Activated T-helper 17 cell treated with anti-CD3 and anti-CD28 coated beads, Interleukin-2, amount 50 U/mL, for 72 hours (primary cell): ENCODE measurements at places on chromosomes 1 and 21. TPM values are rescaled to one million over a fixed set of nuclear protein-coding genes. Genes with fewer than 3 reads are reported as not detected.

Gene AMY1C
- not detected for total RNA-seq

Gene PIK3R3
- total RNA-seq, result 0.56 TPM

Gene ESRRG
- not detected for total RNA-seq

Gene APCS
- not detected for total RNA-seq

DNA sequence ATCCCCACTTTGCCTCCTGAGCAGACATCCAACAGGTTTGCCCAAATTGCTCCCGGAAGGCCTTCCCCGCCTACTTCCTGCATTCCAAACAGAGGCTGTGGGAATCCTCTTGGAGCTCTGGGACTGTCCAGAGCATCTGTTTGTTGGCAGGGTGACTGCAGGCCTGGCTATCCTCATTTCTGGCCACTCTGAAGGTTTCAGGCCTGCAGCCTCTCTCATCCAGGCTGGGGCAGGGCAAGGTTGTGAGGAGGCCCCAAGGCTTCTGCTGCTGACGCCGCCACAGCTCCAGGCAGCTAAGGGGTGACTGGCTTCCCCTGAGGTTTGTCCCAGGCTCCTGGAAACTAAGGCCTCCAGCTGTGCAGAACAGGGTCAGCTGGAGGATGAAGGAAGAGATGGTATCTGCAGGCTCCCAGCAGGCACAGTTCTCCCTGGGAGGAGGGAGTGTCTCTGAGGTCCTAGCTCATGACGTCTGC, 11.3 kb downstream of the CDK18 start:
- no peak for ATAC-seq

- no peak for ATAC-seq
Observed at GRCh38 chr1:222521299-222522104, 26.4 kb downstream of the HHIPL2 start.

DNA sequence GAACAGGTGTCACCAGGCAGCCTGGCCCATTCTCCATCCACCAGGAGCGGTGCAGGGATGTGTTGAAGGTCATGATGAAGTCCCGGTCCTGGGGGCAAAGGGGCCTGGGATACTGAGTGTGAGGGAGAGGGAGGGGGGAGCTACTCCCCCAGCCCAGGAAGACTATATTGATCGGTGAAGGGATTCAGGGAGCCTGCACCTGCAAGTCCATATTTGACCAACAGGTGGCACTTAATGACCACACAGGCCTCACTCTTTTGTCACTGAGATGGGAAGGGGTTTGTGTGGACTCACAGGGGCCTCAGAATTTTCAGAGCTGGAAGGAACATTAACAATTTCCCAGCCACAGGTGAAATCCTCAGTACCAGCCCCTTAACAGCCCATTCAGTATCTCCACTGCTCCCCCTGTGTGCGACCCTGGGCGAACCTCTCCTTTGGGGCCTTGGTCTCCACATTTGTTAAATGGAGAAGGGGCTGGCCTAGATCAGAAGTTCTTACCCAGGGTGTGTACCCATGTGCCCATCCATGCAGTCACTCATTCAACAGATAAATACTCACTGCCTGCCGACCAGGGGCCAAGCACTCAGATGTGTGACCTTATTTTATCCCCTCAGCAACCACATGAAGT, 55.6 kb downstream of the NKAIN1 start:
- no peak for ATAC-seq

GRCh38 chr21:44949779-44950198, 10.0 kb downstream of the SLX9 start:
- ATAC-seq, result peak; percentile 96

DNA sequence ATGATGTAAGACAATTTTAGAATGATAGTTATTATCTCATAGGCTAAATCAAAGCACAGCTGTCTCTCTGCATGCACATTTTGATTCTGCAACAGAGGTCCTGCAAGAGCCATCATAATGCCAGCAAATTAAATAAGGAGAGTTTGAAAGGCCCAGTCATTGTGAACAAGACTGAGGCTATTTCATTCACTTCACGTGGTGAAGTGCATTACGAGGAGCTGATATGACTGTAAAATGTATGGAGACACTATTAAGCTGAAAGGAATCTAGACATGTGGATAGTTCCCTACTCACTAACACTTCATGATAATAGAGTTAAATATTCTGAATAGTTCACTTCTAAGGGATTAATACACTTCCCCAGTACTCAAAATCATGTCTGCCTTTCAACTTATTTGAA, 299.0 kb downstream of the SMYD3 start:
- ATAC-seq, result no peak

GRCh38 chr1:228770779-228771223, 35.5 kb downstream of the RHOU start:
- ATAC-seq, result no peak

- ATAC-seq, result no peak
Observed at GRCh38 chr1:164719676-164720439, 160.9 kb downstream of the PBX1 start.

DNA sequence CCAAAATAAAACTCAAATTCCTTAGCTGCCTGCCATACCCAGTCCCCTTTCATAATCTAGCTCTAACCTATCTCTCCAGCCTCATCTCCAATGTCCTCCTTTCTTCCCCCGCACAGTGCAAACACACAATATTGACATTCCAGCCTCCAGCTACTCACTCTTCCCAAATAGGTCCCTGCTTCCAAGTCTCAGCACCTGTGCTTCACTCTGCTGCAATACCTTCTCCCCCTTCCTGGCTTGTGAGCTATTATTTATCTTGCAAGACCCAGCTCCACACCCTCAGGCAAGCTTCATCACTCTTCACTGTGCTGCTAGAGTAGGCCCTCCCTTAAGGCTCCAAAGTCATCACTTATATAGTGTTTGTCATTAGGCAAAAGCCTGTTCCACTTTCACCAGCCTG, 9.7 kb downstream of the PLPP3 start:
- ATAC-seq, result no peak

- ATAC-seq, result no peak
Observed at GRCh38 chr1:72777918-72778317, 495.6 kb upstream of the NEGR1 start.

- no peak for ATAC-seq
Observed at GRCh38 chr21:21241391-21241790, 243.2 kb downstream of the NCAM2 start.
